ENCODE measurements at places on chromosomes 5 and 9.

- no peak for DNase-seq
Observed at GRCh38 chr5:141654298-141654697, 3.1 kb upstream of the FCHSD1 start.

DNA sequence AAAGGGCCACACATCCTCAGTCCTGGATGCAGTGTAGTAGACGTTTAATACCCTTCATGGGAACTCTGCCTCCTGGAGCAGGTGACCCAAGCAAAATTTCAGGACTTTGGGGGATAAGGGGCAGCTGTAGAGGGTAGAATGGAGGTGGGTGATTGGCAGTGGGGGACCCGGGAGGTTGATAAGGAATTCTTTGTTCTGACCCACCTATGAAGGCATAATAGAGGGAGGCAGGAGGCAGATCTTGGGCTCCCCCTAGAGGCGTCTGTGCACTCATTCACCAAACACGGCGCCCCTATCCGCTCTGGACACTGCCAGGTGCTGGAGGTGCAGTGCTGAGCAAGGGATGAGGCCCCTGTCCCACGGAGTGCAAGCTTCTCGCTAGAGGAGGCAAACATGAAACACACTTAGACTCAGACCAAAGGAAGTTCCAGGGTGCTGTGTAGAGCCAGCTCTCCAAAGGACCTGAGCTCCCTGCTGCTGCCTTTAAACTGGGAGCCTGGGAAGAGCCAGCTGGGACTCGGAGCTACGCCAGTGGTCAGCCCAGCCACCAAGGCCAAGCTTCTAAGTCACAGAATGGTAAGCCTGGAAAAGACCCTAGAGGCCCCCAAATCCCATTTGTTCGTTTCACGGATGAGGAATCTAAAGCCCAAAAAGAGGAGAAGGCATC is 7.7 kb downstream of the IL17B start:
- DNase-seq, result peak; percentile 69

DNA sequence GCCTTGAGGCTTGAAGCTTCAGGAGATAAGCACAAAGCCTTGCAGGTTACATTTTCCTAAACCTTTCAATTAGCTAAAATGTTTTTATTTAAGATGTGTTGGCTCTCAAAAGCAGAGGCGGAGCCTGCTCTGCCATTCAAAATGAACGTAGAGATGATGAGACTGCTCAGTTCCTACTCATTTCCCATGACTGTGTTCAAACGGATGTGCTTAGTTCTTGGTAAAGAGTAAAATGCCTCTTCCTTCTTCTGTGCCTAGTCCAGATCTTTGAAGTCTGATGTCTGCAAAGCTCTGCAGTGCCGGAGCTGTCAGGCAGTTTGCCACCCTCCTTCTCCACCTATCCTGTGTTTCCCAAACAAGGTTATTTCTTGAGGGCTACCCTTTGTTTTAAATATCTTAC is 46.3 kb upstream of the ADAMTSL1 start:
- no peak for DNase-seq

GRCh38 chr9:5976674-5977397 is 38.6 kb downstream of the RANBP6 start:
- DNase-seq, result no peak

DNA sequence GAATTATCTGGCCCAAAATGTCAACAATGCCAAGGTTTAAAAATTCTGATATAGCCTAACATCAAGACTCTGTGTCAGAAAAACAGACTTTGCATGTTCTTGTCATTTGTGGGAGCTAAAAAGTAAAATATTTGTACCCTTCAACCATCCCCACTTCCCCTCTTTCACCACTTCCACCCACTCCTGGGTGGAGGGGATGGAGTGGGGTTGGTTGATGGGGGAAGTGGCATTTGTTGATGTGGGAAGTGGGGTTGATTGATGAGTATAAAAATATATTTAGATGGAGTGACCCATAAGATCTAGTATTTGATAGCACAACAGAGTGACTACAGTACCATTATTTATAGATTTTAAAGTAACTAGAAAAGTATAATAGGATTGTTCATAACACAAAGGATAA is 55.0 kb upstream of the C9orf72 start:
- DNase-seq, result no peak

DNA sequence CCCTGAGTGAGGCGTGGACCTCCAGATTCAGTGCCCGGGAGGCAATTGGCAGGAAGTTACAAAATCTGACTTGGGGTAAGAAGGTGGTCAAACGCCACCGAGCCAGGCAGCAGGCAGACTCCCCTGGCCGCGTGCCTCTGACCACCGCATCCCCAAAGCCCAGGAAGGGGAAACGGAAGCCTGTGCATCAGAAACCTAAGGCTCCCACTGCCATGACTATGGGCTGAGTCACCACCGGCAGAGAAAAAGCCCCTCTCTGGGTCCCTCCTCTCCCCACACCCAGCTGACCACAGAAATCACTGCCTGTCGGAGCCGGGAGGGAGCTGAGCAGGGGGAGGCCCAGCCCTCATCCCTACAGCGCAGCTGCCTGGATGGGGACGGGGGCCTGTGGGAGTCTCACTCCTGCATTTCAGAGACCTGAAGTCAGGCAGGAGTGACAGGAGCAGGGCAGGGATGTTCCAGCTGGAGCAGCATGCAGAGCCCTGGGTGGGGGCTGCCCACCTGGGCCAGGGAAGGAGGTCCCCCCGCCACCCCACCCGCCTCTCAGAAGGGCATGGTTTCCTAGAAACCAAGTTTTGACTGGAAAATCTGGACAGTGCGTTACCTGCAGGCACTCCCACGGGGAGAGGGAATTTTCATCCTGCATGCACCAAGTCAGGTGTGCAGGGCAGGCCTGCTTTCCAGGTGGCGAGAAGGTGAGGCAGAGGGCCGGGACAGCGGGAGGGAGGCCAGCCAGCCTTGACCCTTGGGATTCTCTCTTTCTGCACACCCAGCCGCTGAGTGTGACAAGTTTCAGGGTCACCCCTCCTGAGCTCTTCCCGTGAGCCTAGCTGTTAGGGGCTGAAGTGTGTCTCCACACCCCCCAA is 68.2 kb downstream of the LRSAM1 start:
- peak; percentile 44 for DNase-seq

DNA sequence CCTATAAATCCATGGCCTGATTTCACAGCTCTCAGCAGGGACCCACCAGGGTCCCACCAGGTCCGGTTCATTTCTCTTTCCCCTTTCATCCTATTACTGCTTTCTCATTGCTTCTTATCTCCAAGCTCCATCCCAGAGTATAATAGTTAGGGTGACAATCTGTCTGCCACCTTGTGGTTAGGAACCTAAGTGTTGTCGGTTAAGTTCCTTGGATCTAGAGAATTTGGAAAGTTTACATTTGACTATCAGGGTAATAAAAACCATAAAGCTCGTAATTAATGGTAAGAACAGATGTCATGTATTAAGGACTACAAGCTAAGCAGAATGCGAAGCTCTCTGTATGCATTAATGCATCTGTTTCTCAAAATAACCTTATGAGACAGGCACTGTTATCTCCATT is 259.1 kb downstream of the SH3GL2 start:
- DNase-seq, result no peak

DNA sequence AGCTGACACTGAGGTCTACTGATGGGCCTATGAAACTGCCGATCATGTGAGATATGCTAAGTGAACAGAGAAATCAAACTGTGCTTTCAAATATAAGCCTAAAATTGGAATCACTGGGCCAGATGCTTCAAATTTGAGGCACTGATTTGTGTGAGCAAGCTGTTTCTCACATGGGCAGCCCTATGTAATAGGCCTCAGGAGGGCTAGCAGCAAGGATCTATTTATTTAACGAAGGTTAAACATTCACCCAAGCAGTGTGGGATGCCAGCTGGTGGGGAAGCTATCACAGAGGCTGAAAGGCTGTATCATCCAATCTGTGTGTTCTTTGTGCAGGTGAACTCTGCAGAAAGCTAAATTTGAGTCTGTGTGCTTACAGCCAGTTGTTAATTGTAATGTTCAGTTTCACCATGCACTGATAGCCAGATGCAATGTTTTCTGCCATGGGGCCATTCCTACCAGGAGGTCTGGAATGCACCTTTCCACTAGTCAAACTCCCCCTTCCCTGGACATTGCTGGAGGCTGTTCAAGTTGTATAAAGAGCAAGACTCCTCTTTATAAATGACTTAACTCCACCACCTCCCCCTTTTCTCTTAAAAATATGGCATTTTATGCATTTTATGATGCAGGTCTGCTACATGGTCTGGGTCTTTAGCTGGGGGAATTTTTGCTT is 228.9 kb downstream of the SH3GL2 start:
- no peak for DNase-seq

Data from activated CD8-positive, alpha-beta memory T cell treated with anti-CD3 and anti-CD28 coated beads, Interleukin-2, amount 50 U/mL, for 4 hours (primary cell).